ENCODE measurements at places on chromosomes 2 and 18.

DNA sequence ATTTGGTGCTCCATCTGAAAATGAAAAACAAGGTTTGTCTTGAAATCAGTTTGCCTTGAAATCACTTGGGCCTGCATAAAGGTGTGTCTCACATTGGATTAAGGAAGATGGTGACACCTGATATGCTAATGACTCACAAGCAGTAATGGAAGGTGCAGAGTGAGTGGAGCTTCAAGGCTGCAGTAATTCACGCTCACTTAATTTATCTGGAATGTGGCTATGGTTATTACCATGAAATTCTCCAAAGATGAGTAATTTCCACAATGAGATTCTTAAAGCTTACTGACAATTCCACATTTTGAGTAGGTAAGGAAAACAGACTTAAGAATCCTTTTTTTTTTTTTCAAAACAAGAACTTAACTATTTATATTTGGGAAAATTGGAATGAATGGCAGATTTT lies 156.8 kb downstream of the PAX3 start:
- DNase-seq: no peak

GRCh38 chr2:125746321-125747164 lies 909.4 kb upstream of the GYPC start:
- DNase-seq: no peak

- DNase-seq: no peak
These were observed 79.2 kb downstream of the VAPA start for GRCh38 chr18:9992973-9993520.

GRCh38 chr2:7348761-7349160 lies 431.5 kb downstream of the RNF144A start:
- no peak for DNase-seq

DNA sequence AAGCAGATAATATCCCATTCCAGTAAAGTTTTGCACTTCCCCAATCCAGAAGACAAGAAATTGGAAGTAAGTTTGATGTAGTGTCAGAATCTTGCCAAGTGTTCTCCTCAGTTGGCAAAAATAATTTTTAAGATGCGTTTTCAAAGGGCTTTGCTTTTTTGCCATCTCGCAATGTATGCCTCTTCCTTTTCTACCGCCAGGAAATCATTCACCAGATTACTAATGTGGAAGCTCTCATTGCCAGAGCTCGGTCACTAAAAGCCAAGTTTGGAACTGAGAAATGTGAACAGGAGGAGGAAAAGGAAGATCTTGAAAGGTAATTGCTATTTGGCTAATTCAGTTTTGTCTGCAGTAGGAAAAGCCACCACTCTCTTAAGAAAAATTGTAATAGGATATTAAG lies 110.7 kb downstream of the RAB3GAP1 start:
- DNase-seq: no peak

Data from thyroid gland (tissue), 4 donors.